Activated T-cell treated with anti-CD3 and anti-CD28 coated beads, Interleukin-2, amount 50 U/mL, for 4 hours (primary cell): ENCODE measurements at places on chromosomes 5 and 9. TPM values are rescaled to one million over a fixed set of nuclear protein-coding genes. Genes with fewer than 3 reads are reported as not detected.

DNA sequence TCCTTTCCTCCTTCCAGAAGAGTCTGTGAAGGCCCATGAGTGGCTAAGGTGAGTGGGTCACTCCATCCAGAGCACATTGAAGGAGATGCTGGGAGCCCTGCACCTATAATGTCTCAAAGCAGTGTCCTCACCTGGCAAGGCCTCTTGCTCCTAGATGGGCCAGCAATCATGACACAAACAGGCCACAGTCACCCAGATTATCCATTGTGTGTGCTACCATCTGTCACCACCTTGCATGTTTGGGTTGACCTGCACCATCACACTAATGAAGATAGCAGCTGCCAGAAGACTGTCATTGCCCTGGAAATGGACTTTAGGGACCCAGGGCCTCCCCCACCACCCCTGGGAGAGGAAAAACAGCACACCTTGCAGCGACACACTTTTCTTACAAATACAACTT, 69.6 kb downstream of the GABBR2 start:
- no peak for DNase-seq

DNA sequence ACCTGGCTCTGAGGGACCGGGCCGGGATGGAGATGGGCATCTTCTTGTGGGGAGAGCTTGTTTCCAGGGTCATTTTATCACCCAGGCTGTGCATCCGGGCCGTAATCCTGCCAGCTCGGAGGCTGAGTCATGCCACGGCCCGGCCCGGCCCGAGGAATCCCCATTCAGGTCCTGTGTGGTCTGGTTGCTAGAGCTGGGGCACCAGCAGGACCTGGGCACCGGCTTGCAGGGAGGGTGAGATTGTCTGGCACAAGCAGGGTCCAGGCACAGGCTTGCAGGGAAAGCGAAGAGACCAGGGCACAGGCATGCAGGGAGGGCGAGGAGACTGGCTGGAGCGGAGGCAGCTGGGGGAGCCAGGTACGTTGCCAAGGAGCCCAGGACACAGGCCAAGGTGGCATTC, 106.8 kb downstream of the RXRA start:
- no peak for DNase-seq

DNA sequence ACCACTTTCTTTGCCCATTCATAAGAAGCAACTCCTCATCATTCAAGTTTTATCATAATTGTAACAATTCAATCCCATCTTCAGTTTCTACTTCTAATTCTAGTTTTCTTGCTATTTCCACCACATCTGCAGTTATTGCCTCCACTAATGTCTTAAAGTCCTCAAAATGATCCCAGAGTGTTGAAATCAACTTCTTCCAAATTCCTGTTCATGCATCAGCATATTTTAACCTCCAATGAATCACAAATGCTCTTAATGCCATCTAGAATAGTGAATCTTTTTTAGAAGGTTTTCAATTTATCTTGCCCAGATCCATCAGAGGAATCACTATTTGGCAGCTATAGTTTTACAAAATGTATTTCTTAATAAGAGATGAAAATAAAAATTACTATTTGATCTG, 3.2 kb upstream of the SRP19 start:
- no peak for DNase-seq

ANKRD18A gene
- 5.3 TPM for total RNA-seq

GRCh38 chr5:133731951-133732350, 119.6 kb upstream of the FSTL4 start:
- DNase-seq = no peak

TPD52L3 gene
- total RNA-seq = not detected

DNA sequence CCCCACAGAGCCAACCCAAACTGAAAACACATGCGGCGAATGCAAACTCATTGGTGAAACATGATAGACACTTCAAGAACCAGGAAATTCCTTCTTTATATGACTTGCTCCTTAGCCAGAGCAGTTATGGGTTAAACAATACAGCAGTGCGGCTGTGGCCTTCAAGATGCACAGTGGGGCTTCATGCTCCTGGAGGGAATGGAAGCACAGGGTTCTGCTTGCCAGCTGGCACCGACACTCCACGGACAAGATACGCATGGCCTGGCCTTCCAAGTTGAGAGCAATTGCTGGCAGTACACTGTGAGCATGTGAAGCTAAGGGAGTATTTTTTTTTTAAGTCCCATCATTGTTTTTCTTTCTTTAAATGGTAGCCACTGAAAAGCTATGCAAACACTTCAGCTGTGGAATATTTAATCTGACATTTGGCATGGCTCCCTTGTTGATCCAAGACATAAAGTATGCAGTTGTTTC, 451.6 kb upstream of the CD180 start:
- DNase-seq = no peak

DNA sequence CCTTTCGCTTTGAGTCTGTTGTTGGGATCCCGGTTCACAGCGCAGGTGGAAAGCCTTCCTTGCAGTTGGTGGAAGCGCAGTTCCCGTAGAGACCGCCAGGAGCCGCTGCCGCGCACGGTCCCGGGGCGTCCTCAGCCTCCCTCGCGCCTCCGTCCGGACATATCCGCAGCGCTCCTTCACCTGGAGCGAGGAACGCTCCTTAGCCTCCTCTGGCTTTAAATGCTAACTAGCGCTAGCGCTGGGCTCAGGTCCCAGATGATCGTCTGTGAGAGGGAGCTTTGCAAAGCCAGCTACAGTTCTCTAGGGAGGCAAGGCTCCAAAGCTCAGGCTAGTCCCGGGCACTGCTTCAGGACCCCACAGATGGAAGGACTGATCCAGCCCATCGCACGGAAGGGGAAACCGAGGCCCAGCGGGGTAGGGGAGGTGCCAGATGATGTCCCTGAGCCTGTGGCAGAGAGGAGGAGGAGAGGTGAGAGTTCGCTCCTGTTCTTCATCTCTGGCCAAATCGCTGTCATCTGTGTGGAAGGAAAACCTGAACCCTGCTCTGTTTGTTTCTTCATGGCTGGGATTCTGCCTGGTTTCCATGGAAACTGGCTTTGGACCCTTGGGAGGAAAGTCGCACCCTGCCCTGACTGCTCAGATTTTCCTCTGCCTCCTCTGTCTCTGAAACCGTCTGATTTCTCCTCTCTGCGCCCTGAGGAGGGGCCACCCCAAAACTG, 31.4 kb downstream of the COL15A1 start:
- DNase-seq = peak; percentile 79

ANKRD55 gene
- 0.22 TPM for total RNA-seq

- no peak for DNase-seq
Observed at GRCh38 chr5:159440235-159440634, 109.9 kb upstream of the IL12B start.

SIT1 gene
- total RNA-seq = 21.8 TPM

CFAP77 gene
- not detected for total RNA-seq

GRCh38 chr5:33203931-33204330, 236.8 kb upstream of the TARS1 start:
- DNase-seq = no peak

RXFP3 gene
- total RNA-seq = not detected

CCNJL gene
- total RNA-seq = 0.30 TPM

DNA sequence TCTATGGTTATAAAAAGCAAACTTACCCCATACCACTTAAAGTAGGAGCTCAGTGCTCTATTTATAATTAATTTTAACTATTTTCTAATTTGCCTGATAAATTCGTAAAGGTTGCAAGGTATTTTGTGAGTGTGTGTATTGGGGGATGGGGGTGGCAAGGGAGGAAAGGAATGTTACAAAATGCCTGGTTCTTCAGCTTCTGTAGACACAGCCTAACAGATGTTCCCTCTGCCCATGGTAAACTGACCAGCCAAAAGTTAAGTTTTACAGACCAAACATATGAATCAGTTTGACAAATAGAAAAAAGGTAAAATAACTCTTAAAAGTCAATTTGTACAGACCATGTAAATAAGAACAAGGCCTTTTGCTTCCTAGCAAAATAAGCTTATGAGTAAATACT, 232.6 kb downstream of the KIAA0825 start:
- DNase-seq = no peak

DNA sequence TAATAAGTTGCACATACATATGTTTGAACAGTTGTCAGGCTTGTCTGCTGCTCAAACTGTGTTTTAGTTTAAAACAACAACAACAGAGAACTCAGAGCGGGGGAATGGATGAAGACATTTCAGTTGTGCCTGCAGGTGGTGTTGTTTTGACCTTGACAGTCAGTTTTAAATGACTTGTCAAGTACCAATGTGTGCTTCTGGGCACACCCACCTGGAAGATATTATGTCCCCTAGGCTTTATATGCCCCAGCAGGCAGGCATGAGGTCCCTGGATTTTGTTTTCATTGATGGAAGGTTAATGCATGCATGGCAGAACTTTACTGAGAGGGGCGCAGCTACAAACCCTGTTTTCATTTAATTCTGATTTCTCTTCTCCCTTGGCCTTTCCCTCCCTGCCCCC, 84.6 kb downstream of the AOPEP start:
- no peak for DNase-seq

GRCh38 chr9:122144836-122145591, 14.6 kb downstream of the NDUFA8 start:
- DNase-seq = no peak

GRCh38 chr5:74993743-74994142, 58.6 kb downstream of the GCNT4 start:
- no peak for DNase-seq

- no peak for DNase-seq
Observed at GRCh38 chr5:385321-385720, 57.7 kb upstream of the EXOC3 start.

GRCh38 chr5:132272311-132273210, 15.1 kb downstream of the PDLIM4 start:
- peak; percentile 71 for DNase-seq

DNA sequence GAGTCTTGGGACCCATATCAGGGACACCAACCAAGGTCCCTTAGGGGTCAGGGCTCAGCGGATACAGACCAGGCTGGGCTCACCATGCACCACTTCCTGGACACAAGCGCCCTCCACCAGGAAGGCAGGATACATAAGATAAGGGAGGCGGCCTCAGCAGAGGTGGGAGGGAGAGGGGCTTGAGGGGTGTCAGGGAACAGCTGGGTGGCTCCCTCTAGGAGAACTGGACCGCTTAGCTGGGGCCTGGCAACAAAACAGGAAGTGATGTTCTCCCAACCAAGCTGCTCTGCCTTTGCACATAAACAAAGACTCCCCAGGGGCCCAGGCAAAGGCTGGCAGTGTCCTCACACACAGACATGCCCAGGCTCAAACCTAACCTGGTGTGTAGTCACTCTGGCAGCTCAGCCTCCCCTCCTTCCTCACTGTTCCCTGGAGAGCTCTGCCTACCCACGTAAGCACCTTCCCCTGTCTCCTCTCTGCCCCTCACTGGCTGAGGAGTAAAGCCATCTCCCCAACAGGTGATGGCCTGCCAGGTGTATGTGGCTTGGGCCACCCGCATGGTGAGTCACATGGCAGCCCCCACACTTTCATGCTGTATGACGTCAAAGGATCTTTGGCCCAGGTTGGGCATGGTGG, 5.8 kb upstream of the BICD2 start:
- no peak for DNase-seq

- DNase-seq = no peak
Observed at GRCh38 chr5:88660264-88660946, 222.6 kb downstream of the MEF2C start.

NTRK2 gene
- 0.38 TPM for total RNA-seq

DNA sequence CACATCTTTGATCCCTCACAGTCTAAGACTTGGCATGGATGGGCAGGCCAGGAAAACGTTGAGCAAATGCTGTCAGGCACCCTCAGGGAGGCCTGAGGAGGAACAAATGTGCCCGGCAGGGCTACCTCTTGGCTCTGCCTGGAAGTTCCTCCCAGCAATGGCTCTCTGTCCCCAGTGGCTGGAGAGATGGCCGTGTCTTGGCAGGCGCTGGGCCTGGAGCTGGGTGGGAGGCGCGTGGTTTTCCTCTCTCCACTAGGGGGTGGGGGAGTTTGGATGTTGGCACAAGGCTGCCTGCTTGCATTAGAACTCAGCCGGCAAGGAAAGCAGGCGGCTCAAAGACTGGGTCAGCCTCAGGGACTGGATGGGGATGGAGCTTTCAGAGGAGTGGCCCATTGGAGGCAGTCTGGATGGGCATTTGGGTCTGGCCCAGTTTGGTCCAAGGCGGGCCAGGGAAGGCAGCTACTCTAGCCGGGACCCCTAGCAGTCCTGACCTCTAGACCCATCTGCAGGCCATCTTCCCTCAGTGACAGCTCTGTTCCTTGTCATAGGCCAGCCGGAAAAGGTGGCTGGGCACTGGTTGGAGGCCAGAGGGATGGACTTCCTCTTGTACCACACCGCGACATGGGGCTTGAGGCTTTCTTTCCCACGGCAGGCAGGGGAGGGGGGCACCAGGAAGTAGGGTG, 68.2 kb upstream of the STC2 start:
- DNase-seq = no peak
